Heart right ventricle (tissue), 16 donors: ENCODE measurements at places on chromosomes 2 and 18. TPM values are rescaled to one million over a fixed set of nuclear protein-coding genes. Genes with fewer than 3 reads are reported as not detected.
A peak's percentile ranks its signal among the peaks of the same experiment; 100 is the strongest.

The DIPK1C gene
- 6.3 TPM for total RNA-seq

The TSHZ1 gene
- total RNA-seq, result 15.1 TPM

The TFPI gene
- 51.0 TPM for total RNA-seq

DNA sequence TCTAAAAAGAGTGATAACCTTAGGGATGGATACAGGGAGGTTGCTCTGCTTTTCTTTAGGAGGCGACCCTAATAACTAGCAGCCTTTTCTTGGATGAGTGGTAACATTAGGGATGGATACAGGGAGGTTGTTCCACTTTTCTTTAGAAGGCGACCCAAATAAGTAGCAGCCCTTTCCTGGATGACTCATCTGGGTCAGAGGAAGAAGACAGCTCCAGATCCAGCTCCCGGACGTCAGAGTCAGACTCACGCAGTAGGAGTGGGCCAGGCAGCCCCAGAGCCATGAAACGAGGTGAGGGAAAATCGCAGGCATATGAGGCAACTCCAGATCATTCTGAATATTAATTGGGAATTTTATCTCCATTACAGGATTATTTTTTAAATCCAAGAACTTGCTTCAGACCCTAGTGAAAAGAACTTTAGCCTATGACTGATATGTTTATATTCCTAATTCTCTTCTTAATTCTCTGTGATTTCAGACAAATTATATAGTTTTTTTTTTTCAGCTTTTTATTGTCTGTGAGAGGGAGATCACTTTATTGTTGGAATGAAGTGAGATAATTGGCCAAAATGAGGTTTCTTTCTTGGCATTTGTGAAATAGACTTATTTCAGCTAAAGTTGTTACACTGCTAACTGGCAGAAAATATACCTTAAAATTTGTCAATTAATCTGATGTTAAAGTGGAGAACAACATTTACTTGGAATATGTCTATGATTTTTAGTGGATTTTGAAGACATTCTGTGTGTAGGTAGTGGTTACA lies 31.2 kb upstream of the C1GALT1C1L start:
- peak; percentile 32 for DNase-seq

- DNase-seq, result no peak
Measured at GRCh38 chr2:1837022-1837421, 92.7 kb upstream of the PXDN start.
